HFFc6 (cell line): ENCODE measurements at places on chromosomes 6 and 20.
A peak's percentile ranks its signal among the peaks of the same experiment; 100 is the strongest.

- H3K36me3 ChIP-seq, result 0 out of 2 replicates have a peak, but pooled peaks cover 7% of the 10 kb centered on the region
- H3K4me1 ChIP-seq, result no peaks in the 10 kb centered on the region
- no peak overlapping the region for H3K4me3 ChIP-seq
- H3K27ac ChIP-seq, result no peak overlapping the region
- no peak for DNase-seq
- peaks cover 9% of the 10 kb centered on the region for H3K27me3 ChIP-seq
Measured at GRCh38 chr20:38579219-38579910, 1.6 kb upstream of the ADIG start.

DNA sequence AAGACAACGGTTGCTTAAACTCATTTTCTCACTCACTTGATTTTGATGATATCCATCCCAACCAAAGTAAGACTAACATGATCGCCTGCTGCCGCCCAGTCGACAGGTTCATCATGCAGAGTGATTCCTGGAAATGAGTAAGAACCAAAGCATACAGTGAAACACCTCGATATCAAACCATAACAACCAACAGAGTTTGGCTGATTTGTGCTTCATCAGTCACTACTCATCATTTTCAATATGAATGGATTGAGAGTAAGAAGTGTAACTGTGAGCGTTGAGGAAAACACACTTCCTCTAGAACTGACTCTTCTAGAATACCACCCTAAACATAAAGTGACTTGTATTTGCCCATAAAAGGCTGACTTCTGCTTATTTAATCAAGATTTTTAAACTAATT, 29.2 kb upstream of the ALDH8A1 start:
- H3K4me1 ChIP-seq, result peaks cover 7% of the 10 kb centered on the region
- no peaks in the 10 kb centered on the region for H3K27me3 ChIP-seq
- H3K36me3 ChIP-seq, result peaks cover 40% of the 10 kb centered on the region
- no peak overlapping the region for H3K4me3 ChIP-seq

DNA sequence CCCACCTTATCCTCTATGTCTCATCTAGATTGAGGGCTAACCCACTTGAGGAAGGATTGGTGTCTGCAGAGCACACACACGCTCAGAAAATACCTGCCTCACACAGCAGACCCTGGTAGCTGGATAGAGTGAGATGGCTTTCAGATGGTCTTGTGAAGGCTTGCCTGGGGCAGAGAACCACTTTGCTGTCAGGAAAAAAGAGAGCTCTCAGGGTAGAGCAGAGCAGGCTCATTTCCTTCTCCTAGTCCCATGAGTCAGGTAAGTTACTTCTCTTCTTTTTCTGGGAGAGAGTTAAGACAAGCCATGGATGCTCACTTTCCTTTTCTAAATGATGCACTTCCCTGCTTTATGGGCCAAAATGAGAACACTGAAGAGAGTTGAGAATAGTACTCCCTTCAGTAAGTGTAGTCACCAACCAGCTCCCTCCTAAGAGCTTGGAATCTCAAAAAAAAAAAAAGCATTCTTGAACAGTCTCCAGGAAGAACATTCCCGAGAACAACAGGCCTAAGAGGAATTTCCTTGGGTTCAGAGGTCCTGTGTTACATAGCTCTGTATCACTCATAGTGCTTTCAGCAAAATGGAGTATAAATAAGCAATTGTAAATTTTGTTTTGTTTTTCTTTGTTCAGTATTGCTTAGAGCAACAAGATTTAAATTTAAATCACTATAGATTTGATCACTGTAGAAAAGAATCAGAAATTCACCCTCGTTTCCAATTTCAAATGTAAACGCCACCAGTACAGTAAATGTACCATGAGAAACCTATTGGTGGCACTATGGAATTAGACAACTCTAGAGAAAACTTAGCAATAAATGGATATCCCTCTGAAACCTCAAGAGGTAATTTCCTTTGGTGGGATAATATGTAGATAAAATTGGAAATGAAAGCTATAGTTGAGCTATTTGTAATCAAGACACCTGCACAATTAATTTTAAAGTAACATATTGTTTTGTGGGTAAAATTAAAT, 530.3 kb downstream of the RFPL4B start:
- peak overlapping the region; percentile 65 for H3K4me3 ChIP-seq
- DNase-seq, result peak; percentile 81
- H3K36me3 ChIP-seq, result no peaks in the 10 kb centered on the region; the same call in 1 of the 2 replicates
- H3K4me1 ChIP-seq, result peaks cover 63% of the 10 kb centered on the region
- no peaks in the 10 kb centered on the region for H3K27me3 ChIP-seq
- H3K27ac ChIP-seq, result peak overlapping the region; percentile 92

GRCh38 chr6:18260448-18261106, 3.8 kb downstream of the DEK start:
- H3K36me3 ChIP-seq, result peaks cover 41% of the 10 kb centered on the region
- H3K4me3 ChIP-seq, result peak overlapping the region; percentile 97

DNA sequence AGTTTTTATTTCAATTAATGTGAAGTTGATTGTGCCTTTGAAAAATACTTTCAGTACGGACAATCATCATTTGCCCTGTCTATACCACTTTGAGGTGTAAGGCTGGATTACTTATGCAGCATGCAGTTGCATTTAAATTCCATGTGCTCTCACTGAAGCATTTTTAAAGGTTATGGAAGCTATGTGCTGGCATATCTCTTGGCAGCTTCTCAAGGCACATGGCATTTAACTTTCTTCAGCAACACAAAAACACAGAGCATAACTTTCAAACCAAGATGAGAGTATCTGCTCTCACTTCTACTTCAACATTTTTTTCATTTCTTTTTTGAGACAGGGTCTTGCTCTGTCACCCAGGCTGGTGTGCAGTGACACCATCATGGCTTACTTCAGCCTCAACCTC, 360.6 kb upstream of the RUNX2 start:
- peak; percentile 2 for DNase-seq
- H3K27ac ChIP-seq, result no peak overlapping the region
- peaks cover 2% of the 10 kb centered on the region; the same call in 1 of the 2 replicates for H3K27me3 ChIP-seq

DNA sequence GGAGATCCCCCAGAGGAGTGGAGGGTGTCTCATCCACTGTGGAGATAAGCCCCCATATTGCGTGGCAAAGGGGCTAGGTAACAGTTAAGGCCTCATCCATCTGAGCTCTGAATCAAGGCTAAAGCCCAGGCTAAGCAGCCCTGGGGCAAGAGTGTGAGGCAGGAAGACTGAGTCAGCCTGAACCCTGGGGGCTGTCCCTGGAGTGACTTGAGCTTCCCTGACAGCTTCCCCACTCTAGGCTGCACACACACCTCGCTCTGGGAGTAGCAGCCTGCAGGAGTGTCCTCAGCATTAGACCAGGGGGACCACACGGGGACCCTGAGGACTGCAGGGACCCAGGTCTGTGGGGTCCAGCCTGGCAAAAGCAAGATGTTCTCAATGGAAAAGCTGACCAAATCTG, 27.9 kb downstream of the UBD start:
- DNase-seq, result no peak
- no peak overlapping the region for H3K4me3 ChIP-seq
- no peaks in the 10 kb centered on the region for H3K4me1 ChIP-seq

- no peak overlapping the region for H3K4me3 ChIP-seq
- no peak for DNase-seq
- 0 out of 2 replicates have a peak overlapping the region, but pooled peaks have one; percentile 34 for H3K27ac ChIP-seq
- H3K36me3 ChIP-seq, result peaks cover 4% of the 10 kb centered on the region; the same call in 1 of the 2 replicates
Measured at GRCh38 chr6:154865291-154865690, 129.8 kb upstream of the TIAM2 start.

DNA sequence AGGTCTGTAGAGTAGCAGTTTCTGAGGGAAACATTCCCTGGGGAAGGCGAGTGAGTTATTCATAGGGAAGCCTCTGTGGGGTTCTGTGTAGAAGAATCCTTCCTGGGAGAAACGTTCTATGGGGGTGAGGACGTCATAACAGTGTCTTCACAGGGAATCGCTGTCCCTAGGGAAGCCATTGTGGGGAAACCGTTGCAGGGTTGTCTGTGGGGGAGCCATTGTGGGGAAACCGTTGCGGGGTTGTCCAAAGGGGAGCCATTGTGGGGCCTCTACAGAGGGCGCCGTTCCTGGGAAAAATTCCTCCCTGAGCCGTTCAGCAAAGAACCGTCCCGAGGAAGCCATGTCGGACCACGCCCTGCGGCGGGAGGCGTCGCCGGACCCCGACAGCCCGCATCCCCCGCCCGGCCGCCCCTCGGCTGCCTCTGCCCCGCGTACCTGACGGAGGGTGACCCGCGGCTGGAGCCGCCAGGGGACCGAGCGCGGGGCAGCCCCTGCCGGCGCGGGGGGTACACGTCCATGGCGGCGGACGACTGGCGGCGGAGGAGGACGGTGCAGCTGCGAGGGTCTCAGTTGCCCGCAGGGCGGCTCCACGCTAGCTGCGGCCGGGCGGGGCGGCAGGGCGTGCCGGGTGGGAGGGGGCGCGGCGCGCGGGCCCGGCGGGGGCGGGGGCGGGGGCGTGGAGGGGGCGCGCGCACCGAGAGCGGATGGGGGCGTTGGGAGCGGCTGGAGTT, at the start of gene DNAAF9:
DNAAF9 (minus strand) TSS at position 630 of the 731 bp plus-strand sequence; CDS start at position 518, 112 bp downstream.
- H3K4me3 ChIP-seq, result peak within 1 kb of the TSS; percentile 92
- H3K36me3 ChIP-seq, result no peaks in the 10 kb centered on the region
- H3K27me3 ChIP-seq, result no peaks in the 10 kb centered on the region; the same call in 1 of the 2 replicates

DNA sequence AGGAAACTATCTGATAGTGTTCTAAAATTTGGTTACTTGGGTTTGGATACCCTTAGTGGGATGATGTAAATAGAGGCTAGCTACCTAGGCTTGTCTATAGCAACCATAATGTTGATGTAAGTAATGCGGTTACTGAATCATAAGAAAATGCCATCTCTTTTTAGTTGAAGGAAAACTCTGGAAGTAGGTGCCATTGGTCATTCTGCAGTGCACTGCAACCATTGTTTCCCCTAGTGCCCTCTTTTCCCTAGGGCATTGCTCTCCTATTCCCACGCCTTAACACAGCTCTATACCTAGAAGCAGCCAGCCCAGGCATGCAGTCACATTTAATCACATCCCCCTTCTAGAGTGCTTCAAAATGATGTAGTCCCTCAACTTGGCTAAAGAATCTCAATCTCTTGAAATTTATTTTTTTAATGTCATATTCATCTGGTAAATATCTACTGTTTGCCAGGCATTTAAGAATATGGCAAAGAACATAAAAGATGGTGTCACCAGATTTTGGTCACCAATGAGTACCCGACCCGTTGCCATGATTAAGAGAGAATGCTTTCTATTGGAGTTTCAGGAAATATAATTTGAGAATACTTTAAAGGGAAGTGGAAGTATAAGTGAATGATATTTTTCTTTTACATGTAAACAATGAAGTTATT, 10.4 kb downstream of the LOC128125822 start:
- DNase-seq, result no peak
- no peak overlapping the region for H3K27ac ChIP-seq
- no peaks in the 10 kb centered on the region for H3K4me1 ChIP-seq

- no peak for DNase-seq
- H3K36me3 ChIP-seq, result no peaks in the 10 kb centered on the region
Measured at GRCh38 chr6:89596056-89596455, 42.5 kb downstream of the LYRM2 start.

DNA sequence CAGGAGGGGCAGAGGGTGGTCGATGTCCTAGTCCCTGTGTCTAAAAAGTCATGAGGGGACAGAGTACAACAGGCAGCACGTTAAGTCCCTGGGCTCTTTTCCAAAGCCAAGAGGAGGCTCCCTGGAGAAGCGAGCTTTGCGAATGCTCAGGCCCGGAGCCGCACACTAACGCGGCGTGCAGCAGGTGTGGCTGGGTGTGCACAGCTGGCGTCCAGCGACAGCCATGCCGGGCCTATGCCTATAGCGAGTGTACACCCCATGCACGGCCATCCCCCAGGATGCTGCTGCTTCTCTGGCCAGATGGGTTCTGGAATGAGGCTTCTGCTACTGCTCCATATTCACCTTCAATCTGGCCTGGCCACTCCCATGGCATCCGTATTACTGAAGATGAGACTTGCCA, 131.3 kb downstream of the PRND start:
- no peak overlapping the region for H3K4me3 ChIP-seq
- H3K4me1 ChIP-seq, result no peaks in the 10 kb centered on the region
- peaks cover 23% of the 10 kb centered on the region for H3K36me3 ChIP-seq
- H3K27ac ChIP-seq, result no peak overlapping the region

DNA sequence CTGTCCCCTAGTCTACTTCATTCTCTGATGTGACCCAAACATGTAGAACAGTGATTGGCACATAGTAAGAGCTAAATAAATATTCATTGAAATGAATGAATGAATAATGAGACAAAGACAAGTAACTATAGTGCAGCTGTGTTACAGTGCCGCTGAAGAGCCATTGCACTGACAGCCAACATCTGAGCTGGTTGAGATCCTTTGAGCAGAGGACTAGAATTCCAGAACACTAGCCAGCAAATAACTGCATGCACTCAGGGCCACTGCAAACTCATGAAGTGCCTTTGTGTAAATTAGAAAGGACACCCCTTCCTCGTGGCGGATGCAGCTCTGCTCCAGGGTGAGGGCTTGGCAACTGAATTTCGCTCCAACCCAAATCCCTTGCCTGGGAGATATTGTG, 230.3 kb upstream of the CDYL start:
- peaks cover 2% of the 10 kb centered on the region for H3K27me3 ChIP-seq
- no peaks in the 10 kb centered on the region; the same call in 1 of the 2 replicates for H3K4me1 ChIP-seq
- no peaks in the 10 kb centered on the region for H3K36me3 ChIP-seq

GRCh38 chr6:3876866-3877265, 27.7 kb downstream of the FAM50B start:
- no peak overlapping the region for H3K4me3 ChIP-seq
- H3K36me3 ChIP-seq, result no peaks in the 10 kb centered on the region
- H3K4me1 ChIP-seq, result peaks cover 22% of the 10 kb centered on the region
- no peaks in the 10 kb centered on the region; the same call in 1 of the 2 replicates for H3K27me3 ChIP-seq
- DNase-seq, result no peak
- no peak overlapping the region for H3K27ac ChIP-seq

DNA sequence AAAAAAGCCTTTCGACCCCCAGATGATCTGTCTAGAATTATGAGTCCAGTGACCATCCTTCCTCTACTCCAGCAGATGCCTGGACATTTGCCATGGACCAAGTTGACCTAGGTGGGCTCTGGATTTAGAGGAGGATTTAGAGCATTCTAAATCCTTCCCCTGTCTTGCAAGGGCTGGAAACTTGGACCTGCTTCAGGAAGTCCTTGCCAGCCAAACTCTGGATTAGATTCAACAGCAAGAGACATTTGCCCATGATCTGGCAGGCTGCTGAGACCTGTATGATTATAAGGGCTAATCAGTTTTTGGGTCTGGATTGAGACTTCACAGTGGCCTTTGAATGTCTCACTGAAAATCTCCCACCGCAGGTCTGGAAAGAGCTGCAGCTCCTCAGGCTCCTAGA, 13.1 kb upstream of the HDGFL1 start:
- no peak overlapping the region for H3K4me3 ChIP-seq
- no peak for DNase-seq
- H3K27me3 ChIP-seq, result no peaks in the 10 kb centered on the region
- no peak overlapping the region for H3K27ac ChIP-seq

GRCh38 chr6:55836481-55836880, 38.9 kb downstream of the BMP5 start:
- no peak overlapping the region for H3K4me3 ChIP-seq
- H3K27me3 ChIP-seq, result no peaks in the 10 kb centered on the region
- no peak for DNase-seq

GRCh38 chr6:159493898-159494585, 199.0 kb downstream of the SOD2 start:
- no peak for DNase-seq
- H3K4me1 ChIP-seq, result no peaks in the 10 kb centered on the region
- no peak overlapping the region for H3K27ac ChIP-seq
- H3K4me3 ChIP-seq, result no peak overlapping the region
